ENCODE measurements at places on chromosomes 12 and 14.

GRCh38 chr14:81485372-81485771 is 48.3 kb downstream of the SEL1L start:
- DNase-seq, result no peak

DNA sequence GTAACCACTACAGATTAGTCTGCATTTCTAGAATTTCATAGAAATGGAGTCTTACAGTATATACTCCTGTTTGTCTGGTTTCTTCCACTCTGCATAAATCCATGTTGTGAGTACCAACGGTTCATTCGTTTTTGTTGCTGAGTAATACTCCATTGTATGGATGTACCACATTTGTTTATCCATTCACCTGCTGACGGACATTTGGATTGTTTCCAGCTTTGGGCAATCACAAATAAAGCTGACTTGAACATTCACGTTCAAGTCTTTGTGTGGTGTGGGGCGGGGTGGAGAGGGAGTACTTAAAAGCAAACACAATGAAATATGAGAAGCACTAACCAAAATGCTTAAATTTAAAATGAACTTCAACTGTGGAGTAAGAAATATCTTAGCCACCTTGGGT is 7.1 kb downstream of the HECTD4 start:
- no peak for DNase-seq

DNA sequence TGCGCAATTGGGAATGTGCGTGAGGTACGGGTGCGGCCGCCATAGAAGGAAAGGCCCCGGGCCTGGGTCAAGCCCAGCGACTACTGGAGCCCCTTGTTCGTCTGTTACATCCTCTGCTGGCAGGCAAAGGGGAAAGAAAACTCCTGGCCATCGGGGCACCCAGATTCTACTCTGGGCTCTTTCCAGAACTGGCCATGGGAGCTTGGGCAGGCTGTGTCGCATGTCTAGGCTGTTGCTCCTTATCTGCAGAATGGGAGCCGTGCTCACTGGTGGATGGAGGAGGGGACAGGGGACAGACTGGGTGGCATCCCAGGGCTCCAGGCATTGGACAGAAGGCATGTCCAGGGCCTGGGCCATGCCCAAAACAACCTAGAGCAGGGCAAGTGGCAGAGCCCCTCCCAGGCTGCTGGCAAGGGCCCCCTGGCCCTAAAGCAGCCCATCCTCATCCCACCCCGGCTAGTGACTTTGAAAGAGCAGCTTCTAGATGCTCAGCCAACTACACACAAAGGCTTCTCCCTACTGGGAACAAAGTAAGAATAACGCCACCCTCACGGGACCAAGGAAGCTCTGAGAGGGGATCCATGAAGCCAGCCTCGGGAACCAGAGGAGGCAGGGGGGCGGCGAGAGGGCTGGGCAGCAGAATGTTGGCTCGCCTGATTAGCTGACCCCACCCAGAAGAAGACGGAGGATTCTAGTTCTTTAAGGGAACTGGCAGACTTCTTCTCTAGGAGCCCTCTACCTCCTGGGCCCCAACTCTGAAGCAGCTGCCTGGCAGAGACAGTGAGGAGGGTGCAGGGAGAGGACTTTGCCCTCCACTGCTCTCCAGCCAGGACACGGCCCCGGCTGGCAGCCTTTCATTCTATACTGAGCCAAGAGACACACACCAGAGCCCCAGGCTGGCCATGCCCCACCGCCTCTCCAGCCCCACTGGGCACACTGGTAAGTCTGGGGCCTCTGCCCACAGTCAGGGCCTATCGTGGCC is 96.8 kb downstream of the SINHCAF start:
- DNase-seq, result no peak

DNA sequence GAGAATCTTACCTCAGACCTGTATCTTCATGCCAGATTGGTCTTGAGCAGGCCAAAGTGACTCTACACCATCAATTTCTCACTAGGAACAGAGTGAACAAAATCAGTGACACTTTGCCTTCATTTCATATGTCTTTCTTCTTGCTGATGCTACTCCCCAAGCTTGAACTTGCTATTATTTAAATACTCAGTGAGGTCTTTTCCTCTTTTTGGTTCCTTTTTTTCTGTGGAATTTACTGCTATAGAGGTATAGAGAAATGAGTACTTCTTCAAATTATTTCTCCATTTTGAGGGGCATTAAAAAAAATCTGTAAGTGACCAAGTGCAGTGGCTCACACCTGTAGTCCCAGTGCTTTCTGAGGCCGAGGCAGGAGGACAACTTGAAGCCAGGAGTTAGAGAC is at the start of gene GPR33:
GPR33 (minus strand) TSS at position 154 of the 400 bp plus-strand sequence. CDS start 4,074 bp downstream, outside the sequence.
- no peak for DNase-seq

DNA sequence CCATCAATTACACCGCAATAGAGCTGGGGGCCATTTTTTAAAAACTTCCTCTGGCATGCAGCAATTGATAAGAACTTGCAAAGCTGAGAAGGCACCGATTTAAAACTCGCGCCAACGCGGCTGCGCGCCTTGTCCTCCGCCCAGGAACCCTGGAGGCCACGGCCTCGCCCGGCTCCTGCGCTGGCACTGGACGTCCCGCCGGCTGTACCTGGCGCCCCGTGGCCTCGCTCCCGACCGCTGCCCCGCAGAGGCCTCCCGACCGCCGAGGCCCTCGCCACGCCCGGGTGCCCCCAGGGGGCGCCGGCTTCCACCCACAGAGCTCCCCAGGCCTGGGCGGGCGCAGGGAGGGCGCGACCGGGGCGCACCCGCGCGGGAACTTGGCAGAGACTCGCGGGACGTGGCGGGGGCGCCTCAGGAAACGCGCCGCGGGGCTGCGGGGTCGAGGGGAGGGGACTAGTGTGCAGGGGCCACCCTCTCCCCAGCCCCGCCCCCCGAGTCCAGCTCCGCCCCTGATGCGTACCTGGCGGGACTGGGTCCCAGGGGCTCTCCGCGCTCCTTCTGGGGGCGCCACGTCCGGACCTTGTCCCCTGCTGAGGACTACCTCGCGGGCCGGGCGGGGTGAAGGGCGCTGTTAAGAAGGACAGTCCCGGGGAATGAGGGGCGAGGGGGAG is 65.7 kb downstream of the TNFAIP2 start:
- DNase-seq, result no peak

DNA sequence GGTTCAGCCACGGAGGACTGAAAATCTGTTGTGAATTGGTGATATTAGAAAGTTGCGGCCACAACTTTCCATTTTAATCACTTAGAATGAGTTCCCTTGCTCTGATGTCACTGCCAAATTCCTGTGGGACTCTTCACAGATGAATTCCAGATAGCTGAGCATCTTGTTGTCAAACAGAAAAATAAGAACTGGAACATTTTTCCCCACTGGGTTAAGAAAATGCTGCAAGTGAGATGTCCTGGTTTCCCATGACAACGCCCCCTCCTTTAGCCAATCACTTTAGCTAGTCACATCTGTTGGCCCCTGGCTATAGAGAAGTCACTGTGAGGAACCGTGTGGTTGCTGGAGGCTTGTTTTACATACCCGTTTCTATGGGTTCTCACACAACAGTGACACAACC is 135.9 kb downstream of the KTN1 start:
- no peak for DNase-seq

- DNase-seq, result no peak
Observed at GRCh38 chr12:98786653-98787052, 141.6 kb downstream of the APAF1 start.

DNA sequence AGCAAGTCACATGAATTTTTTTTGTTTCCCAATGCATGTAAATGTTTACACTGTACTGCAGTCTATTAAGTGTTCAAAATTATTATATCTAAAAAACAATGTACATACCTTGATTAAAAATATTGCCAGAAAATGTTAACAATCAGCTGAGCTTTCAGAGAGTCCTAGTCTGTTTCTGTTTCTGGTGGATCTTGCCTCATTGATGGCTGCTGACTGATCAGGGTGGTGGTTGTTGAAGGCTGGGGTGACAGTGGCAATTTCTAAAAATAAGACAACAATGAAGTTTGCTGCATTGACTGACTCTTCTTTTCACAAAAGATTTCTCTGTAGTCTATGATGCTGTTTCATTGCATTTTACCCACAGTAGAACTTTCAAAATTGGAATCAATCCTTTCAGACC is 16.6 kb upstream of the KLRD1 start:
- no peak for DNase-seq

- no peak for DNase-seq
Observed at GRCh38 chr12:119682639-119683252, 14.8 kb downstream of the PRKAB1 start.
